ENCODE measurements at places on chromosomes 2 and 18.

GRCh38 chr2:223602972-223603371 lies 811 bp upstream of the SCG2 start:
- no peak for DNase-seq

GRCh38 chr2:144541396-144541795 lies 21.5 kb upstream of the ZEB2 start:
- DNase-seq = no peak

GRCh38 chr18:54671291-54671881 lies 80.3 kb downstream of the DYNAP start:
- no peak for DNase-seq

GRCh38 chr2:147689220-147689909 lies 155.5 kb upstream of the ACVR2A start:
- no peak for DNase-seq
